Fibroblast of upper back skin (primary cell): ENCODE measurements at places on chromosomes 7 and 10.

DNA sequence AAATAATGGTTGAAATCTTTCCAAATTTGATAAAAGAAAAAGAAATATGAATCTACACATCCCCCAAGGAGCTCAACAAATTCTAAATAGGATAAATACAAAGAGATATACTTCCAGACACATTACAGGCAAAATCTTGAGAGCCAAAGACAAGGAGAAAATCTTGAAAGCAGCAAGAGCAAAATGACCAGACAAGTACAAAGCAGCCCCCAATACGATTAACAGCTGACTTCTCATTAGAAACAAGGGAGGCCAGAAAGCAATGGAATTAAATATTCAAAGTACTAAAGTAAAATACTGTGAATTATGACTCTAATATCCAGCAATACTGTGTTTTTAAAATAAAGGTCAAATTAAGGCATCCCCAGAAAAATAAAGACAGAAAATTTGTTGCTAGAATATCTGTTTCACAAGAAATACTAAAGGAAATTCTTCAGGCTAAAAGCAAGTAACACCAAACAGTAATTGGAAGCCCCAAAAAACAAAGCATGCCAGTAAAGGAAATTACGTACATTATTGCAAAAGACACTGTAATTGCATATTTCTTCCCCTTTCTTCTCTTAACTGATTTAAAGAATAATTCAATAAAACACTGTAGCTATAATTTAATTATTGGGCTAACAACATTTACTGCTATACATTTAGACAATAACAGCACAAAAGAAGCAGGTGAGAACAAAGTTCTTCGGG is 36.4 kb downstream of the ZNF438 start:
- no peak for DNase-seq

- peak; percentile 42 for DNase-seq
These were observed 53.3 kb downstream of the FHIP2A start for GRCh38 chr10:114874827-114875411.

- DNase-seq: no peak
These were observed 18.5 kb downstream of the SFTPA1 start for GRCh38 chr10:79628988-79629954.

GRCh38 chr7:131431289-131431688 is 103.6 kb downstream of the MKLN1 start:
- peak; percentile 12 for DNase-seq

GRCh38 chr7:22702516-22702915 is 24.5 kb upstream of the IL6 start:
- peak; percentile 45 for DNase-seq

DNA sequence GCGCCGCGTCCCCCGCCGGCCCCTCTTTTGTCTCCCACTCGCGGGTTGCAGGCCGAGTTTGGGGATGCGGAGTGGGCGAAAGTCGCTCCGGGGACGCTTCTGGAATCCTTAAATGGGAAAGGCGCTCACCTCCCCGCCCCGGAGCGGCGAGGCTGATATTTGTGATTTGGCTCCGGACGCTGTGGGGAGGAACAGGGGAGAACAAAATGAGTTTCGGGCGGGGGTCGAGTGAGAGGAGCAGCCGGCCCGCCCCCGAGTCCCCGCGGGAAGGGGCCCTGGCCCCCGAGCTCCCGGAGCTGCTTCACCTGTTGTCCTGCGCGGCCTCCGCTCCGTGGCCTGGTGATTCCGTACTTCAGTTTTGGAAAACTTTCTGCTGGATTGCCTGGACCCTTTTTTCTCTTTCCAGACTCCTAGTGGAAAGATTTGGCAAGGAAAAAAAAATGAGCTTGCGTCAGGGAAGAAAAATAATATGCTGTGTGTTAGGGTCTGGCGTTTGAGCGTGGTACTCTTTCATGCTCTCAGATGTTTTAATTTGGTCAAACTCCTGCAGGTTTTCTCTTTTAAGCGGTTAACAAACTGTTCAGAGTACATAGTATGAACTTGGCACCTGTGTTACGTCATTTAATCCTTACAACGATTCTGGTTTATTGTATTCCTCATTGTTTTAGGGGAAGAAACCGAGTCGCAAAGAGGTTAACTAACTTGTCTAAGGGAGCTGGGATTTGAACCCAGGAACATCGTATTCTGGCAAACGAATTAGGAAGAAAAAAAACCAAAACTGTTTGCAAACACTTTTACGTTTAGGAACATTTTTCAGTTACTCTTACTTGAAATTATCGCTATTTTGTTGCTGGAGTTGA is 924 bp downstream of the BMPR1A start:
- DNase-seq: peak; percentile 72

GRCh38 chr7:148041156-148041555 is 549.4 kb upstream of the C7orf33 start:
- DNase-seq: no peak

DNA sequence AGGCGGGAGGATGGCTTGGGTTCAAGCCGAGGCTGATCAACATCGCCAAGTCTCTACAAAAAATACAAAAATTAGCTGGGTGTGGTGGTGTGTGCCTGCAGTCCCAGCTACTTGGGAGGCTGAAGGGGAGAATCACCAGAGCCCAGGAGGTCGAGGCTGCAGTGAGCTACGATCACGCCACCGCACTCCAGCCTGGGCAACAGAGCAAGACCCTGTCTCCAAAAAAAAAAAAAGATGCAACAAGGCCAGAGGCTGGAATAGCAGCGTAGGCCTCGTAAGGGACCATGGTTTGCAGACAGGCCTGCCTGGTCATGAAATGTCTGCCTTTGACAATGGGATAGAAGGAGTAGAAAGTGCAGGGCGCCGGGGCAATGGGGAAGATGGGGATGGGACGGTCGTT is 20.0 kb downstream of the PAPOLB start:
- no peak for DNase-seq

DNA sequence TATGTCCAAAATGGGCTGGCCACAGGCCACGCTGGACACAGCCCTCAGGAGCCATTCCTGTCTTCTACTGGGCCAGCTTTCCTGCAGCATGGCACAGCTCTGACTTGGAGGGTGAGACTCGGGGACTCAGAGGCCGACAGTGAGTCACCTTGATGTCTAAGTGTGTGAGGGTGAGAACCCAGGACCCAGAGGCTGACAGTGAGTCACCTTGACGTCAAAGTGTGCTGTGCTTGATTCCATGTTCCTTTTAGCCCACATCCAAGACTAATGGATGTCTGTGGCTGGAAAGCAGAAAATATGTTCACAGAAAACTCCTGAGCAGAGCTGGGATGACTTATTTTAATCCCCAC is 6.0 kb upstream of the FAM170B start:
- peak; percentile 97 for DNase-seq

DNA sequence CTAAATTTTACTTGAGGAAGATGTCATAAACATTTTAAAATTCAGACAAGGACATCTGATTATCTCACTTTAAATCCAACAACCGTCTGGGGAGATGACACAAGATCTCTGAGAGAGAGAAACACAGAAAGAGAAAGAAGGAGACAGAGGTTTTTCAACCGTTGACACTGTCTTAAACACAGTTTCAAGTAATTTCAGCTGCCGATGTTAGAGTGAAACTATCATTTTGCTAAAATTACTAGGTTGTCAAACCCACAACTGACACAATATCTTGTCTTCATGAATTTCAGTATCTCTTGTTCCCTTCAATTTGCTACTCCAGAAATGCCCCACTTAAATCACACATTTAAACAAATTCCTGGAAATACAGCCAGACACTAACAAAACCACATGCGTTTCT is 174.8 kb downstream of the RAPGEF5 start:
- no peak for DNase-seq

GRCh38 chr7:43768201-43768886 is 9.9 kb downstream of the BLVRA start:
- no peak for DNase-seq

DNA sequence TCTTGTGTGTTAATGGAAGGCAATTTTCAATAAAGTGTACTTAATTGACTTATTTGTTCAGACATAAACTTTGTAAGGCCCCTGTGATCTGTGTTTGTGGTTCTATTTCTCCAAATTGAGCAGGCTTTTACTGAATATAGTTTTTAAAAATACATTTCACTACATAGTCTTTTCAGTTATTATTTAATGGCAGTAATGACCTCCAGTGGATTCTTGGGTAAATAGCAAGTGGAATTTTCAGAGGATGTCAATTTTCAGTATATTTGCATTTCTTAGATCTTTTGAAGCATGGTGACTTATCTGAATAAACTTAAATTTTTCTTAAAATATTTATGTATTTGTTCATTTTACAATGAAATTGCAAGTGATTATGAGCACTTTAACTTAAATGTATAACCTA is 203.1 kb upstream of the PCLO start:
- DNase-seq: no peak

DNA sequence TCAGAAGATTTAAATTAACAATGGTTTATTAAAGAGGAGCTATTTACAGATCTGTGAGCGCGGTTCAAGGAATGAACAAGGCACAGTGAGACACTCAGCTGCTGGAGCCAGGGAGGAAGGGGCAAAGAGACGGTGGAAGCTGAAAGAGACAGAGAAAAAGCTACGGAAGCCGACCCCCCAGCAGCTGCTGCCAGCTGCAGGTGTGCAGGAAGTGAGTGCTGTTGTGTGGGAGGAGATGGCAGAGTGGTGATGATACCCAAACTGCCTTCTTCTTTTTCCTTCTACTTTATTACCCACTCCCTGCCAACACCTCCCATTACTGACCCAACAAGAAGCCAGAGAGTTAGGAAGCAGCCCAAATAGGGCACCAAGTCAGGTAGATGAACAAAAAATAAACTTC is 41.9 kb upstream of the MBL2 start:
- DNase-seq: no peak

DNA sequence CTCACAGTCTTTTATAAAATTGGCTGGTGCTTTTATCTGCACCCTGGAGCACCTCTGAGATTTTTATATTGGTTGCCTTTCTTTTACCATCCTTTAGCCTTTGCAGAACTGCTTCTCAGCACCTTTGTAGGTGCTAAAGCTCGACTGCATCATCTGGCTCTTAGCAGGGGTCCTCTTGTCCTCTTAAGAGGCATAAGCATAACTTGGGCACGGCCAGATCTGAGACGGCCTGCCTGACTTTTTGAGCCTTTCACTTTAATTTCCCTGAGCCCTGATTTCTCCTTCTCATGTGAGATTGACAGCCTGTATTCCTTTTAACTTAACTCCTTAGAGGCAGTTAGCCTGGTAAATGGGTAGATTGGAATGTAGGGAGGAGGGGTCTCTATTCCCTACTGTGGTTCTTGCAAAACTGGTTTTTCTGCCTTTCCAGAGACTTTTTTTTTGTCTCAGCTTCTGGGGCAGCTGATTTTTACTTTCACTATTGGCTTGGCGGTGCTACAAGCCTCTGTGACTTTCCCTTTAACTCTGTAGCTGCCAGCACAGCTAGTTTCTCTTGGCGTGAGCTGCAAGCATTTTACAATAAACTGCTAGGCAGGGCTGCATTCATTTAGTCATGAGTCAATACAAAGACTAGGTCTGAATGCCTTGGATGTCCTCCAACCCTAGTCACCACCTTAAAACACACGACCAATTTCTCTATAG is 24.0 kb downstream of the ZPBP start:
- DNase-seq: peak; percentile 30

GRCh38 chr10:100687143-100688003 is 58.0 kb upstream of the PAX2 start:
- DNase-seq: no peak

DNA sequence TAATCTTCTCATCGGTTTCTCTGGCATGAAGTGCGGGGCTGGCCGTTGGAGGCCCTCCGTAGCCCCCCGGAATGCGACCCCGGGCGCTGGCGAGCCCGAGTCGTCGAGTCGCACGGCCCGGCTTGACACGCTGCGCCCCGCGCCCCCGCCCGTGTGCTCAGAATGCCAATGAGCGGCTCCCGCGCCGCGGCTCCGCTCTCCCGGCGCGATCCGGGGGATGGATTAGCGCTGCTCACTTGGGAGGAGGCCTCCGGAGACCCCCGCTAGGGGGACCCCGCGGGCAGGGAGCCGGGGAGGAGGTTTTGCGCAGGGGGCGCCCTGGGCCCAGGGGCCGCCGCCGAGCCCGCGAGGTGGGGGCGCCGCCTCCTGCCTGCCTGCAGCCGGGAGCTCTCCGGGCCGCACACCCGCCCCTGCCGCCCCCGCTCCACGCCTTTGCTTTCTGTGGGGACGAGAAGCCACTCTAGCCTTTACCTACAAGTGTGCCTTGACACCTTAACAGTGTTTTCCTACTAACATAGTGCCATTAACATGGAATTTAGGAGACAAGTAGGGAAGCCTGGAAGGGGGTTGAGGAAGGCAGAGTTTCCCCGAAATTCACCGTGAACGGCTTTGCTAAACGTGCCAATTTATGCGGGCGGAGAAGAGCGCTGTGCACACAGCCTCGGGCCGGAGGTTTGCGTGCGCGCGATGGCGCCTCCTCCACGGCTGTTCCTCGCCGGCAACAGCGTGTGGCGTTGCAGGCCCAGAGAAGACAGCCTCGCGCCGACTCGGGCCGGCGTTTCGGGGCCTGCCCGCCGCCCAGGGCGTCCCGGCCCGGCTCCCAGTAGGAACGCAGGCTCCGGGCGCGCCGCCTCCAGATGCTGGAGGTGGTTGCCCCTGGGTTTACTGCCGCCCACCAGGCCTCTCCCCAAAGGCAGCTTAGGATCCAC is 7.1 kb downstream of the SHH start:
- DNase-seq: peak; percentile 54

DNA sequence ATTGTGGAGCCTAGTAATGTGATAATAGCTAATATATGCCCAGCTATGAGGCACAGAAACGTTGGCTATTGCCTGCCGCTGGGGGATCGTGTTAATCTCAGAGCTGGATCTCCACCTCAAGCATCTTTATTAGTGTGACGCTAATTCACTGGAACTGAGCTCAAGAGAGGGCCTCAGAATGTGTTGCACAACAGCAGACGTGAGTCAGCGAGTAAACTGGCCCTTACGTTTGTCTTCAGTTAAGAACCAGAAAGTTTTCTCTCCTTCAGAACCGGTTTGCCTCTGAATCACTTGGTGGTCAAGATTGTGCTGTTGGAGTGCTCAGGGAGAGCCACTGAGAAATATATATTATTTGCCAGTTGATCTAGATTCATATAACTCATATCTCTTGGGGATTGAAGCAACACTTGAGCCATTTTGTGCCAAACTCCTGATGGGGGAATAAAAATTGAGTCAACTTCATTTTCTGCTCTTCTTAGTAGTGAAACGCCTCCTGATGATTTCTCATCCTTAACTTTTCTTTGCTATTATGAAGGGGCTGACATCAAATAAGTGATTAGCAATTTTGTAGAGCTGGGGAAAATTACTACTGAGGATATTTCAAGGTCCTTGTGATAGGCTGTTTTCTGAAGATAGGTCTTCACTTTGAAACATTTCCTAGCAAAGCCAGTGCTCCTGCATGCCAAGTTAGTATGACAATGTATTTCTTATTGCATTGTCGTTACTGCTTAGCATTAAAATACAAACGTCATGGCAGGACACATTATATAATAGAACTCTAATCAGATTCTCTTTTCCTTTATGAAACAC is 22.3 kb downstream of the BZW2 start:
- peak; percentile 98 for DNase-seq

DNA sequence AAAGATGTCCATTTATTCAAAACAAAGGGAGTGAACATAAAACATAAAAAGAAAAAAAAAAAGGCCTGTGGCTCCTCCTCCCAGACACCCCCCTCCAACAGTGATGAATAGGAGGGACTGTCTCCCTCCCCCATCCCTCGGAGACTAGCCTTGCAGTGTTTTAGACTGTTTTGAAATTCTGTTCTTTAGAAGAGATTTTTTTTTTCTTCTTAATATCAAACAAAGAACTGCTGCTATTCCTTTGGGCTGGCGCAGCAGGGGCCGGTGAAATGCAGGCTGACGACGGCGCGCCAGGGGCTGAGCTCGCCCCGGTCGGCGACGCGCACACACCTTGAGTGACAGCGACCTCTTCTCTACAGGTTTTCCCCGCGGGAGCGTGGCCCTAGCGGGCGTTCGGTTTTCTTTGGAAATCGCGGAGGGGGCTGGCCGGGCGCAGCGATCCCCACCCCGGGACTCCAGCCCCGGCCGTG is at the start of gene LANCL2:
Gene LANCL2 (plus strand): TSS at position 133 of the 470 bp plus-strand sequence. CDS start 689 bp downstream, outside the sequence.
- peak; percentile 50 for DNase-seq
